ENCODE measurements at places on chromosomes 3 and 15.

GRCh38 chr3:79187426-79187825 is 580.4 kb downstream of the ROBO1 start:
- DNase-seq = no peak

DNA sequence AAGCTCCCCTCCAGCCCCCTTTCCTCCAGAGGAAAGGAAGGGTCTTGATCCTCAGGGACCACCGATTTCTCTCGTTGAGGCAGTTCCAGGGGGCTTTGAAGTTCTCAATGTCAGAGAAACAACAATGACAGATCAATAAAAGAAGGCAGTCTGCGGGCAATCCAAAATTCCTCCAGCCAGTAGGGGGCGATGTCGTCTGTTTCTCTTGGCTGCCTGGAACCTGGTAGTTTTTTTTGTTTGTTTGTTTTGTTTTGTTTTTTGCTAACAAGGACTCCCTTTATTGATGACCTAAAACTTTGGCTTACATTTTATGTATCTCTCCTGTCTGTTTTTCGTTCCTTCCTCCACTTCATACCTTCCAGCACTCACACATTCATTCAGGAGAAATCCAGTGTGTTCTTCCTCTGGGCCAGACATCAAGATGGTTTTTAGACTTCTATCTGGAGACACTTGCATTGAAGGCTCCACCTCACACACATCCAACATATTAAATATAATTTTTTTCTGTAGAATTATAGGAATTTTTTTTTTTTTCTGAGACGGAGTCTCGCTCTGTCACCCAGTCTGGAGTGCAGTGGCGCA is 276.6 kb downstream of the RPLP1 start:
- no peak for DNase-seq

GRCh38 chr15:98805434-98806274 is 157.3 kb downstream of the IGF1R start:
- no peak for DNase-seq

DNA sequence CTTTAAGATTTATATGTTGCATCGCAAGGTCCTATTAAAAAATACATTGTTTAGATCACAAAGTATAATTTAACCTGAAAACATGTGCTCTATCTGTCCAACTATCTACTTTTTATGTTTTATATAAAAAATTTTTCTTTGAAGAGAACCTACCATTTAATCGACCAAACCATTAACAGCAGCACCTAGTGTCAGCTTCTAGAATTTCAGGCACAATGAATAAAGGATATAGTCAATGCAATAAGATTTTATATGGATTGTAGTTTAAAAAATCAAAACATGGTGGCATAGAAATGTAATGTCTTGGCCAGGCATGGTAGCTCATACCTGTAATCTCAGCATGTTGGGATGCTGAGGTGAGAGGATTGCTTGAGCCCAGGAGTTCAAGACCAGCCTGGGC is 313.7 kb downstream of the GAP43 start:
- no peak for DNase-seq

- no peak for DNase-seq
Observed at GRCh38 chr15:39700375-39700700, 82.3 kb downstream of the FSIP1 start.

DNA sequence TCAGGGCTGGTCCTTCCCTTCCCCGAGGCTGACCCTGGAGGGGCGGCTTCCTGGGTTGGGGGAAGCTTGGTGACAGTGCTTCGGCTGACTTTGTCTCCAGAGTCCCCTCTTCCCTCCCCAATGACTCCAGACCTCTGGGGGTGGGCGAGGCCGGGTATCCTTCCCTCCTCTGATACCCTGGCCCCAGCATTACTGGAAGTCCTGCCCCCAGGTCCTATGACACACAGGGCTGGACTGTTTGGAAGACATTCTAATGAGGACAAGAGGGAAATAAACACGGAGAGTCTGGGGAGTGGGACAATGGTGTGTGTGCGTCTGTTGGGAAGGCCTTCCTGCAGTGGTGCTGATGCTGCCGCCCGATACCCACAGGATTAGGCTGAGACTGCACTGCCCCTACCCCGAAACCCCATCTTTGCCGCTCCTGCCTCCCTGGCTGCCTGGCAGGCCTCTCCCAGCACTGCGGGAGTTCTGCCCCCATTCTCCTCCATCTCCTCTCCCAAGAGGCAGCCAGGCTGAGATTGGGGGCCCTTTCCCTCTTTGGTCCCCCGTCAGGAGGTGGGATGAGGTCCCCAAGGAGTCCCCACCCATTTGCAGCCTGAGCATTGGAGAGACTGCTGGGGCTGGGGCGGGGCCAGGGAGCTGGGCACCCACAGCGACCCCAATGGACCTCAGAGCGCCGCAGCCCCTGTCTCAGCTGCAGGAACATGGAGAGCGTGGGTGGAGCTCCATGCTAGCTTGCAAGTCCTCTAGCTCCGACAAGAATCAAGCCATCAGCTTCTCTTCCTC is 29.7 kb upstream of the FBLN2 start:
- no peak for DNase-seq

- DNase-seq = no peak
Observed at GRCh38 chr3:21803604-21804003, 52.6 kb upstream of the ZNF385D start.

DNA sequence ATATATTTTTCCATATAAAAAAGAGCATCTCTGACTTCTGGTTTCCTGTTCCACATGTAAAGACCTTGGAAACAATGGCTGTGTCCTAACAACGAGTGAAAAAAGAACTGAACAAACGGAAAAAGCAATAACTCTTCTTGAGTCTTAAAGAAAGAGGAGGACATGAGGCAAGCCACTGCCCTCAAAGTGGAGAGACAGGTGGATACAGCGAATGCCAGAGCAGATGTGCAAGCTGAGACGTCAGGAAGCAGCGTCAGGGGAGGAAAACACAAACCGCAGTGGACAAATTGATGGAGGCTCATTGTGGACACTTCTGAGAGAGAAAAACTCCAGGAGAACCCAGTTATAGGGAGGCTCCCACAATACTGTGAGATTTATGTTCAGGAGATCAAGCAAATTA is 208.0 kb upstream of the MME start:
- no peak for DNase-seq

DNA sequence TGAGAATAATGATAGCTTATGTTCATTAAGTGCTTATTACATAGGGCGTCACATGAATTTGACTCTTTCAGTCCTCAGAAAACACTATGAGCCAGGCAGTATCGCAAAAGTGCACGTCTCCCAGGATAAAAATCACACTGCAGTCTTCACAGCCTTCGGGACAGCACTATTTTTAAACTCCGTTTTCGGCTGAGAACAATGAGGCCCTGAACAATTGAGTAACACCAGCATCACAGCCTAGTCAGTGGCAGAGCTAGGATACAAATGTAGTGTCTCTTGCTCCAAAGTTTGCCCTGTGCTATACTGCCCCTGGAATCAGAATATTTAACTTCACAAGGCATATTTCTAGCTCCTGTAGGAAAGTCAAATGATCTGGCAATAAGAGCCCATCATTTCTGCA is 852.1 kb upstream of the SEMA6D start:
- DNase-seq = no peak

- DNase-seq = no peak
Observed at GRCh38 chr15:83992324-83993031, 243.1 kb upstream of the GOLGA6L4 start.

- no peak for DNase-seq
Observed at GRCh38 chr3:53661480-53661879, 167.1 kb downstream of the CACNA1D start.

DNA sequence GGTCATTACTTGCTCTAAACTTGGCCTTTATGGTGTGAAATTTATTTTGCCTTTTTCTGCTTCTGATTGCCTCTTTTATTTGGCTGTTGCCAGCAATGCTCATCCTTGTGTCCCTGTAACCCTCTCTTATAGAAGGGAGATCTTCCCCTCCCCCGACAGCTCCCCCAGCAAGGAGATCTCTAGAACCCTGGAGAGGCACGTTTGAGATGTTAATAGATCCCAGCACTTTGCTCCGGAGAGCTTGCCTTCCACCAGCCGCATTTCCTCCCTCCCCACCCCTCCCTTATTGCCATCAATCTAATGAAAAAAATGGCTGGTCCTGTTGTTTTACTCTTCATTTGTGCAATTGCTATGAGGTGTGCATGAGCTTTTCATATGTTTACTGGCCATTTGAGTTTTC is 18.2 kb downstream of the TRIM71 start:
- no peak for DNase-seq

DNA sequence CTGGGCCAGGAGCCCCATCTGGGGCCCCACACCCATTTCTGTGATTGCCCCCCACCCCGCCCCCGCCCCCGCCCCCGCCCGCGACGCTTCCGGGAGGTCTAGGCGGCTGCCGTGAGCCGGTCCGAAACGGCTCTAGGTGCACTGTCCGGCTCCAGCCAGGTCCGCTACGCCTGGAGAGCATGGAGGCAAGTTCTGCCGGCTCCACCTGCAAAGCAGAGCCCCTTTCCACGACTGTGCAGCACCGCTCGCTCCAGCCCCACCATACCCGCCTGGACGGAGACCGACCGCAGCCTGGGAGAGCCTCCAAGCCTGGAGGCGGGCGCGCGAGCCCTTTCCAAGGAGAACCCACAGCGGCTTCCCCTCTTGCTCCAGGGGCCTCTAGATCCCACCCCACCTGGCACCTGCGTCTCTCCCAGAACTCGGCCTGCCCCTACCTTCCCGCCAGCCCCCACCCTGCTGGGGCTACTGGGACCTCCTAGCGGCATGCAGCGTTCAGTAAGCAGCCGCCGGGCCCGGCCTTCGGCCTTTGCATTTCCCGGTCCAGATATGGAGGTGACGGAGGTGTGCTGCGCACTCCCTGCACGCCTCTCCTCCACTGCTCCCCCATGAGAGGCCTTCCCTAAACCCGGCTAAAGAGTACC is 66.2 kb downstream of the KLF13 start:
- DNase-seq = no peak

- DNase-seq = no peak
Observed at GRCh38 chr3:126491221-126492013, 15.7 kb upstream of the ZXDC start.

DNA sequence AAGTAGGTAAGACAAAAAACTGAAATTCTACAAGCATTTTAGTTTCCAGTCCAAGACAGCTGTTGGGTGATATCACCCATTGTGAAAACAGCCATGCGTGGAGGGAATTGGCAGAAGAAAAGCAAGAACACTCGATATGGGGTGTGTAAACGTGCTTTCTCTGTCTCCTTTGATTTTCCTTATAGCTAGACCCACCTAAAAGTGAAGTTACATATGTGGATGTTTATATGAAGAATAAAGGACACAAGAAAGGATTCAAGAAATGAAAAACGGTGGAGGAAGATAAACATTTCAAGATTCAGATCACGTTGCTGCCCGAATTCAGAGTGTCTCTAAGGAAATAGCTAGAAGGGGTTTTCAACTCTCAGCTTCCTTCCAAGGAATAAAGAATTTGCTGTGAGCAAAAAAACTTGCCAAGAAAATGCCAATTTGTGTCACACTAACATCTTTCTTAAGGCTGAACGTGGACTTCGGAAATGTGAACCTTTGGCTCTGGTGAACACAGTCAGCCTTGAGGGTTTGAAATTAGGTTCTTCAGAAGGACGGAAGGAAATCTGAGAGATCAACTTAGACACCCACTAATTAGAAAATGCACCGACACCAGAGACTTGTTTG is 269.0 kb upstream of the ADAMTS9 start:
- DNase-seq = peak; percentile 12

DNA sequence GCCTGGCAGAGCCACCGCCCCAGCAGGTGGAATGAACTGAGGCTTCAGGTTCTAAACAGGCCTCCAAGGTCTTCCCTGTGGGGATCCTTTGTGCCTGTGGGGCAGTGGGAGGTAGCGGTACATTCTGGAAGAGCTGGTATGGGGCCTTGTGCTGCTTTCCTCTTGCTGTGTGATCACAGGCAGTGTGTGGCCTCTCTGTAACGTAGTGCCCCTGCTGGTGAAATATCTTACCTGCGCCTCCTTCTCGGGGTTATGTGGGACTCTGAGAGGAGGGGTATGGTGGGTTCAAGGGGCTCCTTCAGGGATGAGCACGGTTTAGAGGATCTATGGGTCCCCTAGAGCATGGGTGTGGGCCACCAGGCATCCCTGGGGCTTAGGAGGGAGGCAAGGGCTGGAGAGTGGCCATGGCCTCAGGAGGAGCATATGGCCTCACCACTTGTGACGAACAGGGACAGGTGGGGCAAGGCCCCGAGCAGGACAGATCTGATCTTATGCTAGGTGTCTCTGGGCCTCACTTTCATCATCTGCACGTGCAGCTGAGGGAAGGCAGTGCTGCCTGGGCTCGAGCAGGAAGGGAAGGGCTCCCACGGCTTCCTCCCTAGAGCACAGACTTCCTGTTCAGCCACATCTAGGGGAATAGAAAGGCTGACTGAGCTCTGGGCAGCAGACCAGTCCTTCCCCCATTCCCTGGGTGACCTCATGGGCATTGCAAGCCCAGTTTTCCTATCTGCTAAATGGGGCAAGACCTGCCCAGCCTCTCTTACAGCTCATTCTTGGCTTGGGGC is 1.9 kb upstream of the ALS2CL start:
- DNase-seq = no peak

DNA sequence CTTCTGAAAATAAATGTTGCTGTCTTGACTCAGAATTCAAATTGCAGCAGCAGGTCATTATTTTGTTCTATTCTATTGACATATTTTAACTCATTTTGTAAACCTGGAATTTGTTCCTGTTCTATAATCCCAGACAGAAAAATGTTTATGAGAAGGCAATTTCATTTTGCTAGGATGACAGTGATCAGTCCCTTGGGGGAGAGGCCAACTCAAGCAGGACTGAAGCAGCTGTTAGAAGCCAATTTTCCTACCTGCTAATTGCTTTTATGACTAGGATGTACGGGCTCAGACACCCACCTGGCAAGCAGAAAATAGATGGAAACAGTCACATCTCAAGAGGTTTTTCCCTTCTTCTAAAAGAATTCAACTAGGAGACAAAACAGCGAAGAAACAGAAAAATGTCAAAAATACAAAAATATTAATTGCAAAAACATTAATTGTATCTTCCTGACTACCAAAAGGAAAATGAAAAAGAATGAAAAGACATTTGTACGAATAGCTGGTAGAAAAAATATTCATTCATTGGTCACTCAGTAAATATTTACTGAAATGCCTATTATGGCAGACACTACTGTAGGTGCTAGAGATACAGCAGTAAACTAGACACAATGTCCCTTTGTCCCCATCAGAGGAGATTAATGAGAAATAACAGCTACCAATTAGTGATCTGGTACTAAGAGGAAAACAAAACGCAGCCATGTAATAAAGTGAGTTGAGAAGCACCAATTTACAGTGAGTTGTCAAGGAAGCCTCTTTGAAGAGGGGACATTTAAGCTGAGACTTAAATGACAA is 73.5 kb downstream of the PEAK1 start:
- DNase-seq = no peak

DNA sequence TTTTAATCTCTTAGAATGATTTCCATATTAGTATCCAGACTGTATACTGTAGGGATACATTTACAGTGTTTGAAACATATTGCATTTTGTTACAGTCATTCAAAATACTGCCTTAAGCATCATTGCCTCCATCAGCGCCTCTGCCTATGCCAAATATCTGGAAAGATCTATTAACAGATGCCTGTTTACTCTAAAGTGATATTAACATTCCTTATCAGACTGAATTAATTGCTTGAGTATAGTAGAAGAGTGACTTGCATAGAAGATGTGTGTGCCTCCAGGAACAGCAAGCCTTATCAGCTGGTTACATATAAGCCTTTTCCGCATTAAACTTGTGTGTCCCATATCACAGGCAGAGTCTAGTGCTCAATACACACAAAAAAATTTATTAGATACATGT is 379.1 kb downstream of the CADM2 start:
- no peak for DNase-seq

Measured in DMS79 (cell line).